Caki2 (cell line): ENCODE measurements at places on chromosomes 11 and 22. TPM values are rescaled to one million over a fixed set of nuclear protein-coding genes. Genes with fewer than 3 reads are reported as not detected.
A peak's percentile ranks its signal among the peaks of the same experiment; 100 is the strongest.

Gene FAM89B
- 18.4 and 53.5 TPM in 2 replicates for total RNA-seq

DNA sequence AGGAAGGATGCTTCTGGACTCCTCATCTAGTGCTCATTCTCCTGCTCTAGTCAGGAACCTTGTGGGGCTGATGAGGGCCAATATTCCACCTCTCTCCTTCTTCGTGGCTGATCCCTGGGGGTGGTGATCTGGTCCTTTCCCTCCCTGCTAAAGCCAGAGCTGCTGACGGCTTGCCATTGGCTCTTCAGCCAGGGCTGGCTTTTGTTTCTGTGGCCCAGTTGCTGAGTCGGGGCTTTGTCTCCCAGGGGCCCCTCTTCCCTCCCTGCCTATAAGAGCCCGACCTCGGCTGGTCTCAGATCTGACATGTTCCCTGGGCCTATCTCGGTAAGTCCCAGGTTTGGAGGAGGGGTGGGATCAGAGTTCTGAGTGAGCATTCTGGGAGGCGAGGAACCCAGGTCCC lies at the start of gene CRYBA4:
Gene CRYBA4, plus strand, starts transcription at position 301 of the 400 bp plus-strand sequence. CDS start 634 bp downstream, outside the sequence.
- DNase-seq = no peak

Gene KCNJ1
- total RNA-seq = 0.10 TPM in 1 of 2 replicates, not detected in the other

GRCh38 chr22:23197836-23198235 lies 17.5 kb downstream of the BCR start:
- no peak for DNase-seq

DNA sequence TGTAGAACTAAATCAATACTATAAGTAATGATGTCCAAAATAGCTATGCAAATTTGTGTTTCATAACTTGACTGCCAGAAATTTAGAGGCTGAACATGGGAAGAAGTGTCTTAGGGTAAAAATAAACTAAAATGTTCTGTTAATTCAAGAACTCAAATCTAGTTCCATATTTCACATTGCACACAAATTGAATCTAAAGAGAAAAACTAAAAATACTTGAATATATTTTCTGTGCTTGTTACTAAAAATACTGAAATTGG lies 43.5 kb downstream of the FANCF start:
- DNase-seq = no peak

DNA sequence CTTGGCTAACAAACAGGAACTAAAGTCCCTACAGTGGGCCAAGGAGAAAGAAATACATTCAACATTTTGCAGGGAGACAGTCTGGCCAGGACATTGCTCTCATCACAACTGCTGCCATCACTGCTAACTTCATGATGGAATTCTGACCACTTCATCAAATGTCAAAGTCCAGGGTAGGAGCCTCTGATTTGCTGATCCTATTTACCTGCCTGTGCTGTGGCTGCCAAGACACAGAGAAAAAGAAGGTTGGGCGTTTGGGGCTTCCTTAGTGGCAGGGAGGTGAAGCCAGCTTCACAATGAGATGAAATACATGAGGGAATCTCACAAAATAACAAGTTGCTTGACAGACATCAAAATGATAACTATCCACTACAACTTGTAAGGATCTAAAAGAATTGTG lies 343.9 kb upstream of the CADM1 start:
- DNase-seq = no peak

DNA sequence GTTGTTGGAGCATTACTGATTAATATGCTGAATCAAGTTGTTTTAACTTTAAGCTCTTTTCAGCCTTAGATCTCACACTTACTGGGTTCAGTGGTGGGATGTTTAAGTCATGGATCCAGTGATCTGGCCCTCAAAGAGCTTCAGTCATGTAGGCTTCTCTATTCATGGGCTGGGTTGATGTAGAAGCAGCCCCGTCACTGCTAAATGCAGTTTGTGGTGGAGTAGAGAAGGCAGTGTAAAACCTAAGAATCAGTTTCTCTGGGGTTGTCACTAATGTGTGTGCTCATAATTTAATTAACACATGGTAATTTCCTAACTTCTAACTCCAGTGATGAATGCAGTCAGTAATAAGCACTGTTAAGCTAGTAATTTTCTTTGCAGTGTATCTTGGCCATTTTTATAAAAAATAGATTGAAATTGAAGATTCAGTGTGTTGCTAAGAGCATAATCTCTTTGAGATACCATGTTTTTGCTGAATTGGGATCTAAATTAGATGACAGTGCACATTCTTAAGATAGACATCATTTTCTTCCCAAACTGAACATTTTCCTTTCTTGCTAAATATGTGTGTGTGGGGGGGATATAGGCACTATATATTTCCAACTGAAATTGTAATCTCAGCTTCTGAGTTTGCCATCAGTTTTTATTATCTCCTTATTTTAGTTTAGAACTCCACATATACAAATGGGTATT lies 9.0 kb downstream of the SPCS2 start:
- DNase-seq = no peak

DNA sequence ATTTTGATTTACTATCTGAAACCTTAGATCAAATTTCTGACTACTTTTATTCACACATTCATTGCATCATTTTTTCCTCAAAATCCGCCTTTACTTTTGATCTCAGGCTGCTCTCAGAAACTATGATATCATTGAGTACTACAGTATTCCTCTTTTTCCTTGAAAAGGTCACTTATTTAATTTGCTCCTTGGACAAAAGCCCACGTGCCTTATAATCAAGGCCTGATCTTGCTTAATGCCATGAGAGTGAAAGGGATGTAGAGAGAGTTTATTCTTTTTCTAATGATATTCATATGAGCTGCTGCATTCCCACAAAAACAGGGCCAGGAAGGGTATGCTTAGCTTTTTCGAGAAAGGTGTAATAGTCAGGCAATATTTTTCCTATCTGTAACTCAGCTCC lies 327.0 kb downstream of the ETS1 start:
- no peak for DNase-seq

- peak; percentile 31 for DNase-seq
These were observed at the start of gene MOB2 for GRCh38 chr11:1486054-1486825. Gene MOB2, minus strand, starts transcription at chr11:1486779. Its CDS starts 223 bp downstream, at chr11:1486556.
